HFFc6 (cell line): ENCODE measurements at places on chromosomes 7 and 10. TPM values are rescaled to one million over a fixed set of nuclear protein-coding genes. Genes with fewer than 3 reads are reported as not detected.

The ITIH5 gene
- not detected in 3 replicates for total RNA-seq

GRCh38 chr7:10798044-10798443, 175.6 kb upstream of the PHF14 start:
- no peak for DNase-seq

GRCh38 chr7:100879685-100880261, 4.9 kb downstream of the SRRT start:
- no peak for DNase-seq

DNA sequence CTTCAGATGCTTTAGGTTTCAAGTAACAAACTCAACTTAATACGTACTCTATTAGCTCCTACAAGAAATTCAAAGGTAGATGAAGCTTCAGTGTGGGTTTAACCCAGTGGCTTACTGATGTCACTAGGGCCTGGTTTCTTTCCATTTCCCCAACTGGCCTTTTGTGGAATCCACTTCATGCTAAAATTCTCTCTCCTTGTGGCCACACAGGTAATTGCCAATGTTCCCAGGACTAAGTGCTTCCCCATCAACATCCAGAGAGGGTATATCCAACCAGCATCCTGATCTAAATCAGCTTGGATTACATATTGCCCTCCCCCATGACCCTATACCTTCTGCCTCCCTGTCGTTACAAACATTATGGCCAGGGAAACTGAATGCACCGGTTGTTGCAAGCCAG, 10.7 kb downstream of the FBXL13 start:
- DNase-seq: no peak

DNA sequence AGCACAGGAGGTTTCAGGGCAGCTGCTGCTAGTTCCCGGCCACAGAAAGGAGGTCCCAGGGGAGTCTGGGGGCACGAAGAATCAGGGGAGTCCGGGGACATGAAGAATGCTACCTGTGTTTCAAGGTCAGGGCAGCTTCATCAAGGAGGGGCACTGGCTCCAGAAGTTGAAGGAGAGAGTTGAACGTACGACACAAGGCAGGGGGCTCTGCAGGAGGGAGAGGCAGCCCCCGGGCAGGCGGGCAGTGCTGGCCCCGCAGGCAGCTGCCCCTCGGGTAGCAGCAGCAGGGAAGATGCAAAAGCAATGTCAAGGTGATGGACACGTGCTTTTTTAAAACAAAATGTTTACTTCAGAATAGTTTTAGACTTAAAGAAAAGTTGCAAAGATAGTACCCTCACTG, 134.7 kb upstream of the RNF32 start:
- no peak for DNase-seq

GRCh38 chr10:100025576-100025975, 15.8 kb upstream of the DNMBP start:
- no peak for DNase-seq

DNA sequence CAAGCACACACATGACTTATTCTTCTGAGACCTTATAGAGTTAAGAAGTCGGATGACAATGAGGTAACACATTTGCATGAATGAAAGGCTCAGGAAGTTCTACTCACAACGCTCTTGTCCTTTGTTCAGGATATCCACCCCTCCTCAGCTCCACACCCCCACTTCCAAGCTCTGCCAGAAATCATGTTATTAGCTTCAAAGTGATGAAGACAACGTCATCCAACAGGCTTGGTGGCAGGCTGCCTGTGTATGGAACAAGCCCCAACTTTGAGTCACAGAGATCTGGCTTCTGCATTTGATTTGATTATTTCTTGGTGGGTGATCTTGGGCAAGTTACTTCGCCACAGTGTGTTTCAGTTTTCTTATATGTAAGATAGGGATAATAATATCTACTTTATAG, 12.4 kb upstream of the BMPER start:
- DNase-seq: no peak

The PNLIPRP1 gene
- total RNA-seq: not detected in 3 replicates

DNA sequence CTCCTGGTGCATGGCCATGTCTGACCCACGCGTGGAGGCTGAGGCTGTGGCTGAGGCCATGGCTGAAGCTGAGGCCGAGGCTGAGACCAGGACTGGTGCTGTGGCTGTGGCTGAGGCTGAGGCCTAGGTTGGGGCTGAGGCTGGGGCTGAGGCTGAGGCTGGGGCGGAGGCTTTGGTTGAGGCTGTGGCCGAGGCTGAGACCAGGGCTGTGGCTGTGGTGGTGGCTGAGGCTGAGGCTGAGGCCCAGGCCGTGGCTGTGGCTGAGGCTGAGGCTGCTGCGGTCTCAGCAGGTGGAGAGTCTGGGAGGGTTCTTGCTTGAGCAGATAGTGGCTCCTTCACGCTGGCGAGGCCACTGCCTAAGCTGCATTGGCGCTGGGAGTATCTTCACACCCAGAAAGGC, 76.4 kb downstream of the WDR37 start:
- no peak for DNase-seq

DNA sequence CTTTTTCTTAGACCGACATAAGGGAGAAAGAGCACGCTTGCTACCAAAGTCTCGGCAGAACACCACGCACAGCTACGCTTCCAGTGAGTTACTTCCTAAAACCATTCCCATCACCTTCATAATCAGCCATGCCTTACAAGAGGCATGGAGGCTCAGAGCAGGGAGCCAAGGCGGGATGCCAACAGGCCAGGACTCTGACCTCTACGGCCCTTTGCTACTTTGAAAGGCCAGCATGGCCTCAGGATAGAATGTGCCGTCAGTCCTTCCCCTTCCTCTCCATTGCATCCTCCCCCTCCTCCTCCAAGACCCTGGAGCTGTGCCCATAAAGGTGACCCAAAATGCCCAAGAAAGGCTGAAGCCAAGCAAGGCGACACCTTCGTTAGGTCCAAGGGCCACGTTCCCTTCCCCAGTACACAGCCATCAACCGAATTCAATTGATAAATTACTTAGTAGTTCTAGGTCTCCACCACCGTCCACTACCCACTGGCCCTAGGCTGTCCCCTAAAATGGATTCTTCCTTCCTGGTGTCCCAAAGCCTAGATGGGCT, 5.7 kb downstream of the PRKAG2 start:
- DNase-seq: no peak

DNA sequence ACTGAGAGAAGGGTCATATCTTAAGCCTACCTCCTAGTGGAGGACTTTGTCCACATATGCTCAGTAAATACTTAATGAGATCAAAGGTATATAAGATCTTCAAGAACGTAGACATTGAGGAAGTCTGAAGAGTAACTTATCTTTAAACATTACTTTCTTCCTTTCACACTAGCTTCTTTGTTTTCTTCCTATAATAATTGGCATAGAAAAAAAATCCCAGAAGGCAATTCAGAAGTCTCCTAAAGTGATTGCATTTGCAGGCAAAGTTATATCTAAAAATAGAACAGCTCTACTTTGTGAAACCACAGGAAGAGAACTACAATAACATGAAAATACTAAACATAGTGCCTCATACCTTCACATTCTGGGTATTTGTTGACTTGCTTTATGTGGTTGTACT, 150.4 kb downstream of the PPP1R3A start:
- no peak for DNase-seq

The NKX1-2 gene
- total RNA-seq: not detected in 3 replicates

The CALHM3 gene
- total RNA-seq: not detected in 3 replicates

DNA sequence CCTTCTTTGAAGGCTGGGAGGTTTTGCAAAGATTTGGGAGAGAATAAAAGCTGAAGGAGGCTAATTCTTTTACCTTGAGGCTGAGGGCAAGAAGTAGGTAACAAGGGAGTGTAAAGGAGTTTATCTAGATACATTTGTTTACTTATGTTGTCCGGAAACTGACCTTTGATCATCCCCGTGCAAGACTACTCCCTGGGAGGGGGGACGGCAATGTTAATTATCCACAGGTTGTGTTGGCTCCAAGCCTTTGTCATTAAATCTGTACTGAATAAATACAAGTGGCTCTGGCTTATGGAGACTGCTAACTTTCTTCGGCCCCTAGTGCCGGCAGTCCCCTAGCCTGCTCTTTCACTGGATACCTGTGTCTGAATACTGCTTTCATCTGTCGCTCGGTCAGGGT, 1250.6 kb upstream of the LRRTM3 start:
- DNase-seq: no peak

DNA sequence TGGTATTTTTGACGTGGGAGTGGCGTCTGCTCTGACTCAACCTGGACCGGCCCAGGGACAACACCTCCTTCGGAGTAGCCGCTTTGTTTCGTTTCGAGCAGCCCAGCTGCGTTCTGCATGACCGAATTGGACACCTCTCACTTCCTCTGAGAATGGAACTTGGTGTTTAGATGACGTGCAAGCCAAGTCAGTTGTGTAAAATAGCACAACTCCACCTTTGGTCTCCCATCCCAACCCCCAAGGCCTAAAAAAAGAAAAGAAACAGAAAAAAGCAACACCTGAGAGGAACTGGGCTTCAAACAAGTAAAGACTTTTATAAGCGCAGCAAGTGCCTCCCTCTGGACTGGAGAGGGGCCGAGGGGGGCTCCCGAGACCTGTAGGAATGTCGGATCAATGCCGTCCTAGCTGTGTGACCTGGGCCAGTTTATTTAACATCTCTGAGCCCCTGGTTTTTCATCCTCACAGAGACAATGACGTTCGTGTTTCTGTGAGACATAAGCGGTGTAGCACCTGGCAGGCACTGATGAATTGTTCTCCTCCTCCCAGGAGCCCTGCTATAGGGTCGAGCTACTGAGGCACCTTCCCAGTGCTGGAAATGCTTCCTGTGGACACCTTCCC, 52.0 kb upstream of the SMNDC1 start:
- no peak for DNase-seq
